ENCODE measurements at places on chromosomes 3 and 15.

DNA sequence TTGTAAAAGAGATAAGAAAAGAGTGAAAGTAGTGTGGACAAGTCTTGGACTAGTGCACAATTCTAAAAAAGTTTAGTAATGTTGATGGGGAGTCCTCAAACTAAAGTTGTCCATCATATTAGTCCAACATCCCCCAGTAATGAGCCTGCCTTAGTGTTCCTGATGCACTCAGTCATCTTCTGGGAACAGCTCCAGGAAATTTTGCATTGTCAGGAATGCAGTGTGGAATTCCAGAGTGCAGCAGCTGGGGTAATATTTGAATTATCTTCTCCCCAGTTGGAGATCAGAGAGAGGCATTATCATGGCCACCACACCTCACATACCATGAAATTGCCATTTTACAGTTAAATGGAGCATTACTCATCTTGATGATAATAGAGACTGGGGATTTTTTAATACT, 528.8 kb upstream of the NAALADL2 start:
- peak; percentile 86 for DNase-seq

DNA sequence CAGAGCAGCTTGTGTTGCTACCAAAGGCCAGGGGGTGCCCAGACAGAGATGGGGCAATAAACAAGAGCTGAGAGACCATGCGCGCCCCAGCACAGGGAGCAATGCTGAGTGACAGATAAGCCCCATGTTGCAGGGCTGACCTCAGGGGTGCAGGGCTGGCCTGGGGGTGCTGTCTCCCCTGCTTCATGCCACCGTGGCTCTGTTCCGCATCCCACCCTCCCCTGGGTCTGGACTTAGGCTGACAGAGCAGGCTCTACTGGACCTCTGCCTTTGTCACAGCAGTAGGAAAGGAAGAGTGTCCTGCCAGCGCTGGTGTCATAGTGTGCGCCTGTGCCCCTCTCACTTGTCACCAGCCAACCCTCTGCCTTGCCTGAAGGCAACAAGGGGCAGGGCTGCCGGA, 67.4 kb upstream of the IQSEC1 start:
- DNase-seq: no peak

DNA sequence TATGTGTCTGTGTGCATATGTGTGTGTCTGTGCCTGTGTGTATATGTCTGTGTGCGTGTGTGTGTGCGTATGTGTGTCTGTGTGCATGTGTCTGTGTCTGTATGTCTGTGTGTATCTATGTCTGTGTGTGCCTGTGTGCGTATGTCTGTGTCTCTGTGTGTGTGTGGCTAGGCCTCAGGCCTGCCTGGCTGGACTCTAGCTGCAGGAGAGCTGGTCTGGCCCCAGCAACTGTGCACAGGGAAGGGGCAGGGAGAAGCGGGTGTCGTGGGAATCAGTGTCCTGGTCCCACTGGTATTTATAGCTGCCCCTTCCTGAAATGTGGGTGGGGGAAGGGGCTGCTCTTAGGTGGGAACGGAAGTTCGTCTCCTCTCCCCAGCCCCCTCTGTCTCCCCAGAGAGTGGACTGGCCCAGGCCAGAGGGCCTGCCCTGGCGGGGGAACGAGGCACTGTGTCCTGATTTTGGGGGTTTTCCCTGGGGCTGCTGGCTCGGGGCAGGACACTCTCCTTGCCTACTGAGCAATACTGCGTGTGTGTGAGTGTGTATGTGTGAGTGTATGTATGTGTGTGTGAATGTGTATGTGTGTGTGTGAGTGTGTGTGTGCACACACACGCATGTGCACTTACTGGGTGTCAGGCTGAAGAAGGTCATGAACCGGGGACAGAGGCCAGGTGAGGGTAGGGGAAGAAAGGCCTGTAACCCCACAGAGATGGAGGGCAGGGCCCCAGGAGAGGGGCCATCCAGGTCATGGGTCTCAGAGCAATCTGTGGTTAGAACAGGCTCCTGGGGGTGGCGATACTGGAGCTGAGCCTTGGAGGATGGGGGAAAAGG, 6.6 kb downstream of the CSPG4 start:
- peak; percentile 29 for DNase-seq

GRCh38 chr3:64625381-64625780, 62.4 kb downstream of the ADAMTS9 start:
- no peak for DNase-seq

DNA sequence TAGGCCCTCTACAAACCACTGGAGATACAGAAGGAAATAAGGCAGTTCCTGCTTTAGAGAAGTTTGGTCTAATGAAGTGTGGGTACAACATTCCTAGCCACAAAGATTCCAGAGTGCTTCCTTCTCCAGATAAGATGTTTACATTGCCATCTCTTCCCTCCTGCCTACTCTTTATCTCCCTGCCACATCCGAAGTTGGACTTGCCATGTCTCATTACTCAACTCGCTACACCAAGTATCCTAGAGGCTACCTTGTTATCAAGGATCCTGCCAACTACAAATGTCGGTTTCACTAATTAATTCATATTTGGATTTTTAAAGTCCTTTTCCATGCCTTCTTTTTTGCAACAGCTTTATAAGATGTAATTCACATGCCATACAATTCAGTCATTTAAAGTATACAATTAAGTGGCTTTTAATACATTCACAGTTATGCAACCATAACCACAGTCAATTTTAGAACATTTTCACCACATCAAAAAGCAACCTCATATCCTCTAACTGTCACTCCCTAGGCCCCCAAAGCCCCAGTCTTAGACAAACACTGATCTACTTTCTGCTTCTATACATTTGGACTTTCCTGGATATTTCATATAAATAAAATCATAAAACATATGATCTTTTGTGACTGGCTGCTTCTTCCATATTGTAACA, 53.7 kb upstream of the CSTA start:
- no peak for DNase-seq

All from brain microvascular endothelial cell (primary cell).